Effector CD8-positive, alpha-beta T cell (primary cell): ENCODE measurements at places on chromosomes 1 and 21.

DNA sequence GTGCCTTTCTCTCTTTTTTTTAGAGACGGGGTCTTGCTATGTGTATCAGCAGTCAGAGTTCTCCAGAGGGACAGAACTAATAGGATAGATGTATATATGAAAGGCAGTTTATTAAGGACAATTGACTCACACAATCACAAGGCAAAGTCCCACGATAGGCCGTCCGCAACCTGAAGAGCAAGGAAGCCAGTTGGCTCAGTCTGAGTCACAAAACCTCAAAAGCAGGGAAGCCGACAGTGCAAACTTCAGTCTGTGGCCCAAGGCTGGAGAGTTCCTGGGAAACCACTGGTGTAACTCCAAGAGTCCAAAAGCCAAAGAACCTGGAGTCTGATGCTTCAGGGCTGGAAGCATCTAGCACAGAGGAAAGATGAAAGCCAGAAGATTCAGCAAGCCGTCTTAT, 16.3 kb upstream of the H3-3A start:
- DNase-seq, result no peak

GRCh38 chr1:158147401-158147800, 33.3 kb upstream of the CD1D start:
- no peak for DNase-seq

GRCh38 chr1:22808676-22809483, 98.2 kb downstream of the EPHB2 start:
- no peak for DNase-seq

- no peak for DNase-seq
Measured at GRCh38 chr1:89104687-89105086, 21.2 kb downstream of the GBP2 start.

GRCh38 chr1:209628618-209629299, 23.5 kb downstream of the LAMB3 start:
- DNase-seq, result no peak

DNA sequence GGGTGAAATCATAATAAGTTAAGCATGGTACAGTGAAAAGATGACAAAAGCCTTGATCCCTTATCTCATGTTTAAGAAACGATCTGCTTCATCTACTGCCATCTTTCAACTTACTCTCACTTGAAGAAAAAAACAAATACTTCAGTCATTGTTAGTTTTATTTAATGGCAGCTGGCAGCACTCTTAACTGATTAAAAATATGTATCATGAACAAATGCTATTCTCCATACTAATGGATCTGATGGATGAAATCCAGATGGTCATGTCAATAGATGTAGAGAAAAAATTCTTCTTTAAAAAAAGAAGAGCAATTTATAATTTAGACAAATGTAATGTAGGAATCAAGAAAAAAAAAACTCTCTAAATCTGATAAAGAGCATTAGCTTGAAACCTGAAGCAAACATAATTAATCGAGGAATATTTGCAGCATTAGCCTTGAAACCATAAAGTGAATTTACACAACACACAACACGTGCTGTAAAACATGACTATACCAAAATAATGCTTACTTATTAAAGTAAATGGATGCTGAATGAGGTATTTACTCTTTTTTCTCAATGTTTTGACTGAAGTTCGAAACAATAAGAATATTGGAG, 579.0 kb upstream of the ADAMTS5 start:
- no peak for DNase-seq

- DNase-seq, result no peak
Measured at GRCh38 chr1:85047472-85048295, 616 bp downstream of the MCOLN3 start.
